ENCODE measurements at places on chromosomes 5 and 9.

- DNase-seq: peak; percentile 98
Measured at GRCh38 chr9:21974722-21975409, 19.3 kb downstream of the CDKN2A start.

DNA sequence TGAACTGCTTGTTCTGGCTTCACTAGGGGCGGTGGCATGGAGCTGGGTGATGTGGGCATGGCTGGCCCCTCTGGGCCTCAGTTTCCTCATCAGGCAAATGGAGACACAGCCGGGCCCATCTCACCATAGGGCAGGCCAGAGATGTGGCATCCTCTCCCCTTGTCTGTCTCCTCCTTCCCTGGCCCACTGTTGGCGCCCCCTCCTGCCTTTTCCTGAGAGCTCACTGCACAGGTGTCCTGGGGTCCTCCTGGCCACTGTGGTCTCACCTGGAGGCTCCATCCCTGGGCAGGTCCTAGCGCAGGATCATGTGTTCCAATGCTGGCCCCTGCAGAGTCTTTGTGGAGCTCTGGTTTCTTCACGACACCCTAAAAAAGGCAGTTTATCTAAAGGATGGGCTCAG is 53.5 kb downstream of the NEK6 start:
- no peak for DNase-seq

GRCh38 chr5:137923856-137924255 is 34.6 kb downstream of the PKD2L2 start:
- DNase-seq: no peak

- no peak for DNase-seq
Measured at GRCh38 chr9:124322618-124323432, 65.1 kb downstream of the NEK6 start.

GRCh38 chr5:53109443-53110127 is at the start of gene MOCS2:
MOCS2 (minus strand) TSS chr5:53109757; CDS start chr5:53107174, 2,583 bp downstream.
- DNase-seq: peak; percentile 93

GRCh38 chr5:163350083-163350482 is 87.3 kb upstream of the CCNG1 start:
- no peak for DNase-seq

GRCh38 chr9:117886616-117887015 is 182.4 kb downstream of the TLR4 start:
- DNase-seq: no peak

- no peak for DNase-seq
Measured at GRCh38 chr9:71764891-71765290, 3.4 kb downstream of the CEMIP2 start.

DNA sequence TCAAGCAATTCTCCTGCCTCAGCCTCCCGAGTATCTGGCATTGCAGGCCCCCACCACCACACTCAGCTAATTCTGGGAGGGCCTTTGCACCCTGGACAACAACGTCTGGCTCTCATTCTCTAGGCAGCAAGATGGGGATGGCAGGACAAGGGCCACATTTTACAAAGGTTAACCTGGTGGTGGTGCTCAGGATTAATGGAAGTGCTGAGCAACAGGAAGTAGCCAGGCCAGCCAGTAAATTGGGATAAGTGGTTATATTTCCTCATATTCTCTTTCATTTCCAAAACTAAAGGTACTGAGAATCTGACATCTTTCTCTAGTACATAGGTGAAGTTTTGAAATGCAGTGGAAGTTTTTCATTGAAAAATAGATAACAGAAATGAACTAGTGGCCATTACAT is 24.7 kb upstream of the ASPN start:
- no peak for DNase-seq

GRCh38 chr5:963673-964531 is 44.7 kb upstream of the NKD2 start:
- DNase-seq: no peak

GRCh38 chr5:166188501-166189325 is 2102.7 kb upstream of the WWC1 start:
- no peak for DNase-seq

GRCh38 chr9:123315635-123316034 is 40.4 kb upstream of the CRB2 start:
- no peak for DNase-seq

- DNase-seq: no peak
Measured at GRCh38 chr9:98240475-98240874, 15.0 kb downstream of the TBC1D2 start.

DNA sequence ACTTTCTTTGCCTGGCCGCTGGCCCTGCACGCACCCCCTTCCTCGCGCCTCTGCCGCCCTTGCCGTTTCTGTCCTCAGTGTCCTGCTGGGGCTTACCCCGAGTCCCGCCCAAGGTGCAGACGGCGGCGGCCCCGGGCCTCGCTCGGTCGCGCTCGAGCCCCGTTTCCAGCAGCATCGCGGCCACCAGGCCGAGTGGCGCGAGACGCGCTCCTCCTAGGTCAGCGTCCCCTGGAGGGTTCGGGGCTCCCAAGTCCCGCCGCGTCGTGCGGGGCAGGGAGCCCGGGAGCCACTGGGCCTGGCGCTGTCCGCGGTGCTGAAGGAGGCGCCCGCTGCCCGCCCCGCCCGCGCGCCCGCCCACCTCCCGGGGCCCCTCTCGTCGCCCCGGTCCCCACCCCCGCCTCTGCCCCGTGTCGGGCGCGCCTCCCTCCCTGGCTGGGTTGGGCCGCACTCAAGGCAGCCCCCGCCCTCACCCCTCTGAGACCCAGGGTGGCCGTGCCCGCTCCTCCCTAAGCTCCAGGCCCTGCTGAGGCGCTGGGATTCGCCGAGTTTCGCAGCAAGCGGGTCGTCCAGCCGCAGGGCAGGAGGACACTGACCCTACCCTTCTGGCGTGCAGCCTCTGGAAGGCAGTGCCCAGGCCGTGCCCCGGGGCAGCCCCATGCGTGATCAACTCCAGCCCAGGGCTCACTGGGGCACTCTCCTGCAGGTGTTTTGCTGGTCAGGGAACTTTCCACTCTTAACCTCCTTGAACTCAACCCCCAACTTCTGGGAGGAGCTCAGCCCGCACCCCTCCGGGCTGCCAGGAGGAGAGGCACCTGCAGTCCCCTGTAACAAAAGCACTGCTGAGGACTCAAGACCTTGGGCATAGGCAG is at the start of gene LHX3:
Gene LHX3, minus strand, starts transcription at position 291 of the 869 bp plus-strand sequence. Its CDS starts 116 bp downstream, at position 175.
- DNase-seq: no peak

DNA sequence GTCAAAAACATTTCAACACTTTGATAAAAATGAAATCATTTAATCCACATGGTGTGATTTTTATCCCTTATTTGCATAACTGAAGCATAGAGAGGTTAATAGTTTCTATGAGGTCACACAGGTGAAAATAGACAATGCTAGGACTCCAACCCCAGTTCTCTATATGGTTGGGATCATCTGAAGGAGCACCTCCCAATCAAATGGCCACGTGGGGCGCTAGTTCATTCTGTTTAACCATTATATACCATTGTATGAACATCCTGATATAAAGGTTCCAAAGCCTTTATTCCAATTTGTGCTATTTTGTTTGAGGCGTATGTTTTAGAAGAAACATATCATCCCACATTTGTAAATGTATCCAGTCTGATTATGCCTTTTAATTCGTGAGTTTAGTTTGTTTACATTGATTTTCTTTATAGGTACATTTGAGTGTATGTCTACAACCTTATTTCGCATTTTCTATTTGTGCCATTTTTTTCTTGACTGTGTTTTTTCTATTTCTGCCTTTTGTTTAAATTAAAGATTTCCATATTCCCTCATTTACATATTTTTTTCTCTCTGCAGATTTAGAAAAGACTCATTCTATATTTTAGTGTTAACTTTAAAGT is 1092.0 kb downstream of the MAT2B start:
- no peak for DNase-seq

DNA sequence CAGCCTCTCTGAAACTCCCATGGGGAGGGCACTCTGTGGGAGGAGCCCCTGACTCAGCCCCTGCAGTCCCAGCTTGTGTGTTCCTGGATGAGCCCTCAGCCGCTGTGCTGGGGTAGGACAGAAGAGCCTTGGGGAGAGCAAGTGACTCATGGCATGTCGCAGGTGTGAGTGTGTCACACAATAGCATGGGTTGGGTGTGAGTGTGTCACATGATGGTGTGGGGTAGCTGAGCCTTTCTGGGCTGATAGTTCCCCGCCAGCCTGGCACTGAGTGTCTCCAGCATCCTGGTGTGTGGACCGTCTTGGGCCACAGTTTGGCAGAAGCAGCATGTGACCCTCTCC is 83.4 kb downstream of the PHF2 start:
- DNase-seq: no peak

- no peak for DNase-seq
Measured at GRCh38 chr5:42993516-42994245, 46.4 kb downstream of the ANXA2R start.

DNA sequence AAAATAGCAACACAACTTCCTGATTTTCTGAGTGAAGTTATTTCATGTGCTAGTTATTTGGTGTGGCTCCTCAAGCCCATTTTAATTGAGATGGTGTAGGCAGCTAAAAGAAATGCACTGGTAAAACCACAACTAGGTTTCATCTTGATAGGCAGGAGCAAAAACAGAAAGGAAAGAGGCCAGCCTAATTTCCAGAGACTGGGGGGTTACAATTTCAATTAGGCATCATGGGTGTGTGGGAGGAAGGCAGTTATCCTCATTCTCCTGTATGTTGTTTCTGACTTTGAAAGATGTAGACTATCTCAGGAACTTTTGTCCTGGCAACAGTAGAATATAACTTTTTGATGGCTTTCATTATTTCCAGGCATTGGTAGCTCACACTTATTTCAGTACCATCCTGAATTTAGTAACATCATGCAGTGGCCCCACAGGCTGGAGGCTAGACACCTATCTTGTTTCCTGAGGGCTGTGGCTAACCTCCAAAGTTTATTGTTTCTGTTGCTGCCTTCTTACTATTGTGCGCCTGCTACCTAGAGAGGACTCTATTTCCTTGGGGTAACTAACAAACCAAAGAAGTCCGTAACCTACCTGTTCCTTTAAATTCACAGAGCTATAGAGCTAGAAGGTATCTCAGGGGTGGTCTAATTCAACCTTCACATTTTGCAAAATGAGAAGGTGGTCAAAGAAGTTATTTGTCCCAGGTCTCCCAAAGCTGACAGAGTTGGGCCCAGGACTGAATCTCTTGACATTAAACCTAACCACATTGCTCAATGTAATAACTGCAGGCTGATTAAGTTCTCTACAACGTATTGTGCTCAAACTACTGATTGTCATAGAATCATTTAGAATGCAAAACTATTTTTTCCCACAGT is 42.4 kb downstream of the FYB1 start:
- DNase-seq: no peak

DNA sequence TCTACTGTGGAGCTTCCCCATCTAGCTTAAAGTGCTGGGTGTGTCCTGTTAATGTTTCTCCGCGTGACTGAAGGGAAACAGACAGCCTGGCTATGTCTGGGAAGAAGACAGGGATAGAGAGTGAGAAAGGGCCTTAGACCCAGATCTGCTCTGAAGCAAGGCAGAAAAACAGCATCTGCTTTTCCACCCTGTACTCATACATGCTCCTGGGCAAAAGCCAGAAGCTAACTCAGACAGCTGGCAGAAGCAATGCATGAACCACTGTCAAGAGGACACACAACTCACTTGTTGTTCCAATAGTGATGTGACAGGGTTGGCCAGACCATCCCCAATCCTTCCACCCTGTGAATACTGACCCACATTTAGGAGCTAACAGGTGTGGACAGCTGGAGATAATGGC is 63.3 kb downstream of the DPYSL3 start:
- no peak for DNase-seq

- DNase-seq: no peak
Measured at GRCh38 chr9:6877671-6878161, 119.9 kb downstream of the KDM4C start.

DNA sequence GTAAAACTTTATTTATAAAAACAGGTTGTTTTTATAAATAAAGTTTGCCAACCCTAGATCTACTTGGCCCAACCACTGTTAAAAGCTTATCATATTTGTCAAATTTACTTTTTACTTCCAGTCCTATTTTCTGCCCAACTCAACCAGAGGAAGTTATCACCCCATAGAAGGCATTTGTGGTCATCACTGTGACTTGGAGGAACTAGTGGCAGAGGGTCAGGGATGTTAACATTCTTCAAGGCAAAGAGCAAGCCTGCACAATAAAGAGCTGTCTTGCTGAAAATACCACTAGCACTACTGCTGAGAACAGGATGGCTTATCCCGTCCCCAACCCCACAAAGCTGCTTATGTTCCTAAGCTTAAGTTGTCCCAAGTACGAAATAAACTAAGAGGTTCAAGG is 22.3 kb downstream of the TTC33 start:
- DNase-seq: no peak

DNA sequence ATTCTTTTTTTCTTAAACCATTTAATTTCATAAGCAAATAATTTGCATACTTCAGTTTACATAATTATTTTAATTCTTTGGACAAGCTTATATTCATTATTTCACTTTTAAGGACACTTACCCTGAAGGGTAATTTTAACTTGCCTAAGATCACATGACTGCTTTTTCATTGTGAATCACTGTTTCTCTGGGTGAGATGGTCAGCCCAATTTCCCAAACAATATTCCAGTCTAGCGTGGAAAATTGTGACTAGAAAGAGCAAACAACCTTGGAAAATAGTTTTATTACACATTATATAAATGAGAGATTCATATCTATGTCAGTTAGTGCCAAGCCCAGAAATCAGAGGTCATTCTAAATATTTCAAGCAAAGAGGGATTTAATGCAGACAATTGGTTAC is 21.4 kb upstream of the JAKMIP2 start:
- DNase-seq: no peak

DNA sequence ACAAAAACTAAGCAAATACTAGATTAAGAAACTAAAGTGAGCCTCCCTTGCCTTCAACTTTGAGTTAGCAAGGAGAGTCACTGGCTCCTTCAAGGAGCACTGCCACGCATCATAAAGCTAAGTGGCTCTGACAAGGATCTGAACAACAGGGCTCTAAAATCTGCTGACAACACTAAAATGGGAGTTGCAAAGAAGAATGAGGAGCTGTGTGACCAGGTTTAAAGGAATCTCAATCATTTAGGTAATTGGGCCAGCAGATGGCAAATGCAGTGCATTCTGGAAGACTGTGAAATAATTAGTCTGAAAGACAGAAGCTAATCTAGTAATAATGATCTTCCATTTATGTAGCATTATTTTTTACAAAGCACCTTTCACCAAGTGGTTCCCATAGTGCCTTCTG is 297.0 kb upstream of the TAS2R1 start:
- no peak for DNase-seq

GRCh38 chr9:9410736-9411135 is 1202.1 kb downstream of the PTPRD start:
- peak; percentile 4 for DNase-seq

- peak; percentile 66 for DNase-seq
Measured at GRCh38 chr5:74648835-74649293, 8.3 kb upstream of the ENC1 start.

GRCh38 chr5:57850109-57850508 is 367.5 kb upstream of the ACTBL2 start:
- DNase-seq: no peak

GRCh38 chr9:133959171-133959570 is 33.0 kb downstream of the VAV2 start:
- no peak for DNase-seq

Measured in NCI-H146 (cell line).